ENCODE measurements at places on chromosomes 3 and 15.
A peak's percentile ranks its signal among the peaks of the same experiment; 100 is the strongest.

DNA sequence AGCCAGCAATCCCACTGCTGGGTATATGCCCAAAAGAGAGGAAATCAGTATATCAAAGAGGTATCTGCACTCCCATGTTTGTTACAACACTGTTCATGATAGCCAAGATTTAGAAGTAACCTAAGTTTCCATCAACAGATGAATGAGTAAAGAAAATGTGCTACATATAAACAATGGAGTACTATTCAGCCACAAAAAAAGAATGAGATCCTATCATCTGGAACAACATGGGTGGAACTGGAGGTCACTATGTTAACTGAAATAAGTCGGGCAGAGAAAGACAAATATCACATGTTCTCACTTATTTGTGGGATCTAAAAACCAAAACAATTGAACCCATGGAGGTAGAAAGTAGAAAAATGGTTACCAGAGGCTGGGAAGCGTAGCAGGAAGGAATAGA lies 108.2 kb downstream of the TBC1D5 start:
- no peak for DNase-seq

DNA sequence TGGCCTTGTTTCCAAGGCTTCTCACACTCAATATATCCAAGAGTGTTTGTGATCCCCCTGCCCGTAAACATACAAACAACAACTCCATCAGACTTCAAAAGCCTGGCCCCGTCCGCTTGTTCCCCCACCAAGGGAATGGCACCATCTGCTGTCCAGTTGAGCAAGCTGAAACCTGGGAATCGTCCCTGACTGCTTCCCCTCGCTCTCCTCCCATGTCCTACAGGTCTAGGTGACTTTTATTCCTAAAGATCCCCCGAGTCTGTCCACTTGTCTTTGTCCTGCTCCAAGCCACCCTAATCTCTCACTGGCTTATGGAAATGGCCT lies 27.9 kb upstream of the FAM174B start:
- peak; percentile 74 for DNase-seq

GRCh38 chr15:47470983-47471382 lies 246.3 kb upstream of the SEMA6D start:
- DNase-seq: no peak

DNA sequence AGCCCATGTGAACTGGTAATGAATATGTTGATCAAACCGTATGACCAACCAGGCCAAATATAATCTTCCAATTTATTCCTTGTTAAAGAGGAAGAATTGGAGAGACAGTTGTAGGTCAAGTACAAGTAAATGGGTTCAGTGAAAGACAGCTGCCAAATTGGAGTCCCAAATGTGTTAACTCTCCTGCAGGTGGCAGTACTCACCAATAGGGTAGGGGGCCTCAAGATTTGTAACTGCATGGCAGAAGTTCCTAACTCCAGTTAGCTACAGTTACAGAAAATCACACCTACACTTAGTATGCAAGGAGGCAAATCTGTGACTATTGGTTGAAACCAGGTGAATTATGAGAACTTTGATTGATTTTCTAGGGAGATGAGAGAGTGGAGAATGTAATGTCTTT lies 278.0 kb downstream of the ZBBX start:
- DNase-seq: no peak

- DNase-seq: no peak
These were observed 60.7 kb downstream of the UBE2E2 start for GRCh38 chr3:23263796-23264195.

GRCh38 chr3:146861262-146861661 lies 256.1 kb upstream of the PLSCR5 start:
- DNase-seq: no peak

DNA sequence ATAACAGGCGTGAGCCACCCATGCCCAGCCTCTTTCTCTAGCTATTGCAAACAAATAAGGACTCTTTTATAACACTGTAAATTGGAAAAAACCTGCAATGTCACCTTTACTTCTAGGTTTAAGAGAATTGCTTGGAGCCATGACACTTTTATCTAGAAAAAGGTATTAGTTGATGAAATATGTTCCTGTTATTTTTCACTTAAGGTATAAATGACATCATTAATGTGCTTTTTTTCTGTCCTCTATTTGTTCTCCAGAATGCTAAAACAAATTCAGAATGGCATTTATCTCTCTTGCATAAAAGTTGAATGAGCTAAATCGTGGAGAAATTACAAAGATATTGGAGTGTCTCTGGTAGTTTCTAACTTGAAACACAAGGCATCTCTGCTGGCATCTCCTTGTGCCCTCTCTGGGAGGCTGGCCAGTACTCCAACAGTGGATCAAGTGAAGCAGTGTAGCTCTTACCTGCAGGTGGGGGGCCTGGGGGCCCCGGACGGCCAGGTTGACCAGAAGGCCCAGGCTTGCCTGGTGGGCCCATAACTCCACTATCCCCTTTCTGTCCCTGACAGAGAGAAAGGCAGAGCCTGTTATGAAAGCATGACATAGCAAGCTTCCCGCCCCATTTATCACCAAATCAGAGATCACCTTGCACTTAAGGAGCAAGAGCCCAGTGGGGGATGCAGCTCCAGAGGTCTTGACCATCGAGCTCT lies 38.6 kb downstream of the EAF1 start:
- DNase-seq: no peak

GRCh38 chr15:64247906-64248541 lies 85.2 kb upstream of the PPIB start:
- DNase-seq: peak; percentile 22

DNA sequence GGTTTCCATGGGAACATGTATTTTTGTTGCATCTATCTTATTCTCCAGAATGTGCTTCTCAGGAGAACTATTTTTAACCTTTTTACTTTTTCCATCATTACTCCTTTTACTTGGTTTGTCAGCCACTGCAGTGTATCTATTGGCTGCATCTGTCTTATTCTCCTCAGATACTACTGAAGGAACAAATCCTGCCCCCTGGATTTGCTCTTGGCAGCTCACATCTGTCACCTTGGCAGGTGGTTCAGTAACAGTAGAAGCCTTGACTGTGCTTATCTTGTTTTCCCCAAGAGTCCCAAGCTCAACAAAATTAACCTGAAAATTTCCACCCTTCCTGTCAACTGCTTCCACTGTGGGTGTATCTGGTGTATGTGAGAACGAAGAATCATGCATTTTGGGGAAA lies 106.0 kb downstream of the MAP4 start:
- DNase-seq: peak; percentile 55

- DNase-seq: no peak
These were observed 32.3 kb upstream of the SYNPR start for GRCh38 chr3:63245726-63246241.

DNA sequence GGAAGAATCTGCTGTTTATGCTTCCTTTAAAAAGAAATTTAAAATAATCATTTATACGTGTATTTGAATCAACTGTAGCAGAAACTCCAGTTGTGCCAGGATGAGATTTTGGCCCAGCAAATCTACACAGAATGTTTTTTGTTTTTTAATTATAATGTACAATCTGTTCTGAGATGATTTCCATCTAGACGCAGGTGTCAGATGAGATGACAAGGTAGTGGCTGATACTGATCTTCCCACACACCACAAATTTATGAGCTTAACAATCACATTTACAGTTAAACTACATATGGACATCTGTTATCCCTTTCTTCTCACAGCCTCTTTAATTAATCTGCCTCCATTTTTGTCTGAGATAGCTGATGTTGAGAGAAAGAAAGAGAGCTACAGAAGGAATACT lies 23.6 kb downstream of the DCLK3 start:
- DNase-seq: no peak

- no peak for DNase-seq
These were observed 21.6 kb upstream of the PLXNA1 start for GRCh38 chr3:126961191-126961790.

- no peak for DNase-seq
These were observed 17.4 kb upstream of the KCNMB2 start for GRCh38 chr3:178518660-178519396.

DNA sequence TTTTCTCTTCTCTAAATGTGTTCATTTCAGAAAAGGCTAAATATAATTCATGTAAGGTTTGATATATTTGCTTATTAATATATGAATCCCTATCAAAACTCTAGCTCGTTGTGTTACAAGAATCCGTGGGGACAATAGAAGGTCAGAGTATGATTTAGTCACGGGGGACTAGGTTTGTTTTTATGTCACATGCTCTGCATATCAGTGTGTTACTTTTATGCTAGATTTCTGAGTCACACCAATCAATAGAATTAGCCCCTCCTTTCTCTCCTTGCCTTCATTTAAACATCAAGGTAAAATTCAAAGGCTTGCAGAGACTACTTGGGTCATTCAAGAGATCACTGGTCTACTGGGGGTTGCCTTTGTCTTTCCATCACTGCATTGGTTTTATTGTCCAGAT lies 636.1 kb downstream of the NR2F2 start:
- DNase-seq: no peak

GRCh38 chr15:63473749-63473998 lies 30.7 kb upstream of the USP3 start:
- DNase-seq: no peak

DNA sequence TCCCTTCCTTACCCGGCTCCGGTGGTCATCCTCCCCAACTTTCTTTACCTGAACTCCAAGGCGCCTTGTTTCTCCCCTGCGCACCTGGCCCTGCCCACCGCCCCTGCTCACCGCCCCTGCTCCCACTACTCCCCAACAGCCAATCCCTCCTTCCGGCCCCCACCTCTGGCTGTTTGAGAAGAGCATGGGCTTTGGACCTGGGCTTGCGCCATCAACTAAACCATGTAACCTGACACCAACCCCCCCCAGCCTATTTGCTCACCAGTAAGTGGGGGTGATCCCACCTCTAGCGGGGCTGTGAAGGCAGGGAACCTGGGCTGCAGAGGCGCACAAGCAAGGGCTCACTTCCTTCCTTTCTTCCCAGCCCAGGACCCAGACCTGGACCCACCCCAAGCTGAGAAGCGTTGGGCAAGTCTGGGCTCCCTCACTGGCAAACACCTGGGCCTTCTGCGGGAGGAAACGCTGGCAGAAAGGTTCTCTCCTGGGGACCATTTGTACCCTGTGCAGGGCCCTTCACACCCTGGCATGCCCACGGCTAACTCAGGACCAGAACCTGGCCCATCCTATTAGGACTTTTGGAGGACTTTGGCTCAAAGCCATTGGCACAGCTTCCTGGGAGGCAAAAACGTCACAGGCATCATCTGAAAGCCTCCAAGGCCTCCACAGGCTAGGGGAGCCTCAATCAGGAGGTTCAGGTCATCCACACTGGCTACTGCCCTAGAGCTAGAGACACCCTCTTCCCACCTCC lies at the start of gene PLXNB1:
PLXNB1 (minus strand) TSS at position 127 of the 748 bp plus-strand sequence. CDS start 5,475 bp downstream, outside the sequence.
- DNase-seq: no peak

DNA sequence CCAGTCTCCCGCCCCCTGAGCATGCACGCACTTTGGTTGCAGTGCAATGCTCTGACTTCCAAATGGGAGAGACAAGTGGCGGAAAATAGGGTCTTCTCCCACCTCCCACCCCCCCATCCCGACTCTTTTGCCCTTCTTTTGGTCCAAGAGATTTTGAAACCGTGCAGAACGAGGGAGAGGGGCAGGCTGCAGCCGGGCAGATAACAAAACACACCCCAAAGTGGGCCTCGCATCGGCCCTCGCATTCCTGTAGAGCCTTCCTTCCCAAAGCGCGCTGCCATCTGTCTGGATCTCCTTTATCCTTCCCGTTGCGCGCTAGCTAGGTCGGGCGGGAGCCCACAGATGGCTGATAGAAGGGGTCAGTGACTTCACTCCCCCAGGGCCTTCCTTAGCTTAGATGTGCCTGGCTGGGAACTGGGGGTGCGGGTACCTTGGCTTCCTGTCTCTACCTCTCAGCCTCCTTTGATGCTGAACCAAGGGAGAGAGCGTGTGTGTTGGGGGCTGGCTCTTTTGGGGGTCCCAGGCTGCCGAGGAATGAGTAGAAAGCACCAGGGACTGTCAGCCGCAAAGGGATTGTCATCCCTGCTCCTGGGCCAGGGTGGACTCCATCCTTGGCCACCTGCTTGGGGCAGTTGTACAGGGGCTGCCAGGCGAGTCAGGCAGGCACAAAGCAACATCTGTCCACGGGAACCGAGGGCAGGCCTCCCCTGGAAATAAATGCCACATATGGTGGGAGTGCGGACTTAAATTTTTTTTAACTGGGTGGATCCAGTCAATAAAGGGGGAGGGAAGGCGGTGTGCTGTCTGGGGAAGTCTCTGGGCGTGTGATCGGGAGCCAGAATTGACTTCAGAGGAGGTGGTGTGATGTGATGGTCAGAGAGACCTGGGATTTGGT lies 1.8 kb downstream of the SMAD3 start:
- DNase-seq: no peak

DNA sequence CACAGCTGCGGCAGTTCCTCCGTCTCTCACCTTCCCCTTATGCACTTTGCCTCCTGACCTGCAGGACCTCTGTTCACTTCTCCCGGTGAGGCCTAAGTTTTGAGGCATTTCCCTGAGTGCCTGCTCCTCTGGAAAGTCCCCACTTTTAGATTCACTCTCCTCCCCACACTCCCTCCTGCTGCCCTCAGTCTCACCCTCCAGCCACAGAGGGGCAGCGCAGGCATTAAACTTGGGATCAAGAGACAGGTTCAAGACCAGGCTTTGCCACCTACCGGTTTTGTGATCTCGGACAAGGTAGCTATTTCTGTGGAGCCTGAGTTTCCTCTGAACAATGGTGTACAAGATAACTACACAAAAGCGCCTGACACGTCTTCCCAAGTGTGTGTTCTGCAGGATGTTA lies 19.4 kb downstream of the SLC6A11 start:
- DNase-seq: no peak

DNA sequence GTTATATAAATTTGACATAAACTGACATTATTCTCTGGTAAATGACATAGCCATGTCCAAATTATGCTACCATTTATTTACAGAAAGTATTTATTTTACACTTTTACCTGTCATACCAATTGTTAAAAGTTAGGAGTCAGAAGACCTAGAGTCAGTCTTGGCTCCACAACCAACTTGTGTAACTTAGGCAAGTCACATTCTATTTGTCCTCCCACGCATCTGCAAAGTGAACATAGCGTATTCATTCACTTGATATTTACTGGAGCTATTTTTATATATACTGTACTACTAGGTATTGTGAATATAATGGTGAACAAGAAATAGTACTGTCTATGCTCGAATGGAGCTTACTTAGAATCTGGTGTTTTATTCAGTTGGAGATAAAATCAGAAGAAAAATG lies 78.7 kb downstream of the ZNF280D start:
- DNase-seq: no peak

DNA sequence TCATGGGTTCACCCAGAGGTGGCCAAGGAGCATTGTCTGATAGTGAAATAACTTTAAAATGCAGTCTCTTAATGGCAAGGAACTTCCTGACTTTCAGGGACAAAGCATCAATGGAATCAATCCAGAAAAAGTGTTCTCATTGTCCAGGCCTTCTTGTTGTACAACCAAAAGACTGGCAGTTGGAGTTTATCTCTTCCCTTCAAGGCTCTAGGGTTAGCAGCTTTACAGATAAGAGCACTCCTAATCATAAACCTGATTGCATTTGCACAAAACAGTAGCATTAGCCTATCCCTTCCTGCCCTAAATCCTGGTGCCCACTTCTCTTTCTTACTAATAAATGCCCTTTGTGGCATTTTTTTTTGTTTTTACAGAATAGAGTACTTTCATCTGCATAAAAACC lies 43.3 kb upstream of the VIPR1 start:
- no peak for DNase-seq

DNA sequence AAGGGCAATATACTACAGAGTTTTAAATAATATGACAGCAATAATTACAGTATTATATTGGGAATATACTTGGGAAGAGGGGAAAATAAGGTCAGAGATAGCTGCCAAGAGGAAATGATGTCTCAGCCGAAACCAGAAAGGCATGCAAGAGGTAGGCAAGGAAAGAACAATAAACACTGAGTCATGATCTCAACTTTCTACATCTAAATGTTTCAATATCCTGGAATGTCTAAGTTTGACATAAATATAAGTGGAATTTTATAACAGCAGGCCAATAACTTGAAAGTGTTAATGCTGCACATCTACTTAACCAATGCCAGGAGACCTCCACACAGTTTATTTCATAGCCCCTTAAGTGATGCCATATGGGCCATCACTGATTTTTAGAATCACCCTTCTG lies 99.8 kb upstream of the CPNE4 start:
- DNase-seq: no peak
